ENCODE measurements at places on chromosomes 6 and 20.

DNA sequence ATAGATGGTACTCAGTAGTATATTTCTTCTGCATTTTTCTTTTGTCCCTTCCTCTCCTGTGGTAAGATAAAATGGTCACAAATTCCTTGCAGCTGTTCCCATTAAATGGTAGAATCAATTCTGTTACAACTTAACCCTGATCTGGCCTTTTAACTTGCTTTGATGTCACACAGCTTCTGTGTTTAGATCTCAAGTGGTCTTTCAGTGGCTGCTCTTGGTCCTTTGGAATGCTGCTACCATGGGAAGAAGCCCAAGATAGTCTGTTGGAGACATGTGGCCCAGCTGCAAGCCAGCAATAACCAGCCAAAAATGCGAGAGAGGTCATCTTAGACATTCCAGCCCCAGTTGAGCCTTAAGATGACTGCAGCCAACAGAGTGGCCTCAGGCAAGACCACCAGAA is 429.7 kb downstream of the KIF16B start:
- no peak for DNase-seq

- DNase-seq = peak; percentile 79
Observed at GRCh38 chr6:39339868-39340550, 17.5 kb upstream of the KCNK16 start.

DNA sequence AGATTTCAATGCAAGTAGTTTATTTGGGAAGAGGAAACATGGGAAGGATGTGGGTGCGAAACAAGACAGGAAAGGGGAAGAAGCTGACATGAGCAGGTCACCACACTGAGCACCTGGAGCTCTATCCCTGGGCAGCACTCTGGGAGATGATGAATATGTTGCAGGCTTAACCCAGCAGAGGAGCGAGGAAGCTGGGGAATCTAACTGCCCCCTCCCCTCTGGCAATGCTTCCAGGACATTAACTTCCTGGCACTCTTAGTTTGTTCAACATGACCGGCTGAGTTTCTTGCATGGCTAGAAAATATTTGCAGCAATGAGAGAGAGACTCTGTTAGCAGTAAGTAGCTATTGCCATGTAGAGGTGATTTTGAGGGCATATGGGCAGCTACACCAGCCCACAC is 4.9 kb upstream of the ADA start:
- DNase-seq = no peak

DNA sequence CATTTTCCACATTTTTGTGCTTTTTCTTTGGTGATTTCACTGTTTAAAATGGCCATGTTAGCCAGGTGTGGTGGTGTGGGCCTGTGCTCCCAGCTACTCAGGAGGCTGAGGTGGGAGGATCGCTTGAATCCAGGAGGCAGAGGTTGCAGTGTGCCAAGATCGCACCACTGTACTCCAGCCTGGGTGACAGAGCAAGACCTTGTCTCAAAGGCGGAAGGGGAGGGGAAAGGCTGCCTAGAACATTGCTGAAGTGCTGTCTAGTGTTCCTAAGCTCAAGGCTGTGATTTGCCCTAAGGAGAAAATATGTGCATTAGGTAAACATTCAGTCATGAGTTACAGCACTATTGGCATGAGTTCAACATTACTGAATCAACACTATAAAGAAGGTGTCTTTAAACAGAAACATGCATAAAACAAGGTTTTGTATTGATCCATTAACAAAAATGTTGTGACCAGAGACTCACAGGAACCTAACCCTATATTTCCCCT is 14.0 kb downstream of the ZC2HC1B start:
- no peak for DNase-seq

DNA sequence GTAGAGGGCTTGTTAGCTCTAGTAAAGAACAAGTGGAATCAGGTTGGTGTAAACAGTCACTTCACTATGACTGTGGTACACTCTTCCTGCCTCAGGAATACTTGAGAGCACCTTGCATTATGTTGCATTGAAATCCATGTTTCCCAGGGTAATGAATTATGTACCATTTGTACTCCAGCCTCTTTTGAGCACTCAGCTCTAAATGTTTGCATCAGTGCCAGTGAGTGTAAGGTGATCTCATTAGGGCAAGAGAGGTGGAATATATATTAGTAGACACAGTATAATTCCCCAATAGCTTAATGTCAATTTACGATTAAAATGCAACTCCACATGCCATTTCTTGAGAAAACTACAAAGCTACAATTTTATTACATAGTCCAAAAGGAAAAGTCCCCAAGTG is 319.6 kb upstream of the POU3F2 start:
- DNase-seq = no peak
